Activated naive CD8-positive, alpha-beta T cell treated with anti-CD3 and anti-CD28 coated beads for 36 hours (primary cell): ENCODE measurements at places on chromosomes 13 and 19. TPM values are rescaled to one million over a fixed set of nuclear protein-coding genes. Genes with fewer than 3 reads are reported as not detected.
A peak's percentile ranks its signal among the peaks of the same experiment; 100 is the strongest.

The CATSPERD gene
- total RNA-seq = not detected

The CYP4F11 gene
- total RNA-seq = not detected

The ZNF442 gene
- 1.3 TPM for total RNA-seq

The C19orf85 gene
- not detected for total RNA-seq

The RAB3A gene
- 3.9 TPM for total RNA-seq

The BRME1 gene
- 6.9 TPM for total RNA-seq

The FKRP gene
- 18.8 TPM for total RNA-seq

The CADM4 gene
- 0.29 TPM for total RNA-seq

The ZNF324 gene
- 12.8 TPM for total RNA-seq

The ZNF224 gene
- 13.4 TPM for total RNA-seq

The CD209 gene
- not detected for total RNA-seq

The WBP4 gene
- total RNA-seq = 15.9 TPM

GRCh38 chr13:23912469-23912868 is 15.2 kb upstream of the C1QTNF9B start:
- H3K36me3 ChIP-seq = no peaks in the 10 kb centered on the region
- no peak for DNase-seq

DNA sequence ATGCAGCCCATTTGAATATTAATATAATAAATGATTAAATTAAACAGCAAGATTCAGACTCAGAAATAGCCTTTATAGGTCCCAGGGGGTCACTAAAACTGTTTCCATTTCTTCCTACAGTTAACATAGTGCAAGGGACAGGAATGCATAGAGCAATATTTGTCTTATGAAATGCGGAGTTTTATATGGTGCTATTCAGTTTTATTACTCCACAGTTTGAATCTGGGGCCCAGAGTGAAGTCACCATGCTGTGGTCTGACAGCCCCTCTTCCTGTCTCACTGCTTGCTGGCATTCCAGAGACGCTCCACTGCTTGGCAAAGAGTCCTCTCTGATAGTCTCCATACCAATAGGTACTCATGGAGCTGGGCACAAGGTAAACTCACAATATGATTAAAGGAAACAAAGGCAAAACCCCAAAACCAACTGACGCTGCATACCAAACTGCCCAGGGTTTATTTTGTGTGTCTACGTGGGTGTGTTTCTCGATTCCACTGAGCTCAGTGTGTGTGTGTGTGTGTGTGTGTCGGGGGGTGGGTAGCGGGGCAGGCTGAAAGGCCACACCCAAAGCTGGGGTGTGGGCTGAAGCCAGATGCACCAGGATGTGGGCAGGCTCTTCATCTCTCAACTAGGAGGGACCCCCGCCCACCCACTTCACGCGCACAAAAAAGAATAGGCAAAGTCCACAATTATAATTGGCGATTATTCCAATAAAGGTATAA is 277.9 kb downstream of the TSHZ3 start:
- no peaks in the 10 kb centered on the region for H3K36me3 ChIP-seq
- no peak overlapping the region for H3K27ac ChIP-seq
- no peaks in the 10 kb centered on the region for H3K4me1 ChIP-seq
- peaks cover 41% of the 10 kb centered on the region for H3K27me3 ChIP-seq

DNA sequence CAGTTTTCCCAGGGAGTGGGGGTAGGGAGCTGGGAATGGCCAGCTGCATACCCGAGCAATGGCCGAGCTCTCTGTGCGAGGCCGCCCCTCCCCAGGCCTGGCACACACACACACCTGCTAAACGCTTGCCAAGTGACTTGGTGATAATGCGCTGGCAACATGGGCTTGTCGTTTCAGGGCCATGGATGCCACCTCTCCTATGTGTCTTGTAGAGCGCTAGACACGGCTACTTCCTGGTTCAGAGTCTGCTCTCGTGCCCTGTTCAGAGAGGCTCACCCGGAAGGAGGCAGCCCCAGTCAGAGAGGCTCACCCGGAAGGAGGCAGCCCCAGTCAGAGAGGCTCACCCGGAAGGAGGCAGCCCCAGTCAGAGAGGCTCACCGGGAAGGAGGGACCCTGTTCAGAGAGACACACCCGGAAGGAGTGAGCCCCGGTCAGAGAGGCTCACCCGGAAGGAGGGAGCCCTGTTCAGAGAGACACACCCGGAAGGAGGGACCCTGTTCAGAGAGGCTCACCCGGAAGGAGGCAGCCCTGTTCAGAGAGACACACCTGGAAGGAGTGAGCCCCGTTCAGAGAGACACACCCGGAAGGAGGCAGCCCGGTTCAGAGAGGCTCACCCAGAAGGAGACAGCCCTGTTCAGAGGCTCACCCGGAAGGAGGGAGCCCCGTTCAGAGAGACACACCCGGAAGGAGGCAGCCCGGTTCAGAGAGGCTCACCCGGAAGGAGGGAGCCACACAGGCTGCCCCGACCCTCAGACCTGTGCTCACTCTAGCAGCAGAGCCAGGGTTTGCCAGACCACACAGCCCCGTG is 4.2 kb downstream of the ADPRHL1 start:
- no peaks in the 10 kb centered on the region for H3K4me1 ChIP-seq
- peaks cover 4% of the 10 kb centered on the region for H3K36me3 ChIP-seq
- H3K4me3 ChIP-seq = peak overlapping the region; percentile 22
- H3K27ac ChIP-seq = peak overlapping the region; percentile 34
- DNase-seq = no peak
- no peaks in the 10 kb centered on the region for H3K27me3 ChIP-seq

- DNase-seq = no peak
- H3K4me1 ChIP-seq = peaks cover 16% of the 10 kb centered on the region
- H3K36me3 ChIP-seq = peaks cover 26% of the 10 kb centered on the region
- H3K27ac ChIP-seq = no peak overlapping the region
- H3K27me3 ChIP-seq = peaks cover 31% of the 10 kb centered on the region
- H3K4me3 ChIP-seq = no peak overlapping the region
These were observed 7.2 kb downstream of the PALM3 start for GRCh38 chr19:14054721-14055120.

- no peak overlapping the region for H3K4me3 ChIP-seq
- H3K36me3 ChIP-seq = no peaks in the 10 kb centered on the region
- DNase-seq = no peak
- peaks cover 9% of the 10 kb centered on the region for H3K4me1 ChIP-seq
- H3K27me3 ChIP-seq = peaks cover 54% of the 10 kb centered on the region
- H3K27ac ChIP-seq = no peak overlapping the region
These were observed 632 bp downstream of the NPAS1 start for GRCh38 chr19:47020132-47020805.

- H3K4me1 ChIP-seq = peaks cover 19% of the 10 kb centered on the region
- DNase-seq = peak; percentile 58
- H3K36me3 ChIP-seq = no peaks in the 10 kb centered on the region
- H3K27me3 ChIP-seq = peaks cover 19% of the 10 kb centered on the region
These were observed 2.5 kb upstream of the LHB start for GRCh38 chr19:49019242-49019932.

GRCh38 chr19:58218899-58219298 is 9.8 kb upstream of the ZNF544 start:
- peaks cover 21% of the 10 kb centered on the region for H3K36me3 ChIP-seq
- no peaks in the 10 kb centered on the region for H3K4me1 ChIP-seq
- no peaks in the 10 kb centered on the region for H3K27me3 ChIP-seq
- peak; percentile 26 for DNase-seq
- H3K27ac ChIP-seq = no peak overlapping the region

GRCh38 chr19:12611361-12611699 is 610 bp downstream of the ZNF791 start:
- H3K4me1 ChIP-seq = peaks cover 32% of the 10 kb centered on the region
- H3K36me3 ChIP-seq = peaks cover 29% of the 10 kb centered on the region
- no peak for DNase-seq
- H3K27ac ChIP-seq = peak overlapping the region; percentile 97
- H3K27me3 ChIP-seq = no peaks in the 10 kb centered on the region
- H3K4me3 ChIP-seq = peak overlapping the region; percentile 99

DNA sequence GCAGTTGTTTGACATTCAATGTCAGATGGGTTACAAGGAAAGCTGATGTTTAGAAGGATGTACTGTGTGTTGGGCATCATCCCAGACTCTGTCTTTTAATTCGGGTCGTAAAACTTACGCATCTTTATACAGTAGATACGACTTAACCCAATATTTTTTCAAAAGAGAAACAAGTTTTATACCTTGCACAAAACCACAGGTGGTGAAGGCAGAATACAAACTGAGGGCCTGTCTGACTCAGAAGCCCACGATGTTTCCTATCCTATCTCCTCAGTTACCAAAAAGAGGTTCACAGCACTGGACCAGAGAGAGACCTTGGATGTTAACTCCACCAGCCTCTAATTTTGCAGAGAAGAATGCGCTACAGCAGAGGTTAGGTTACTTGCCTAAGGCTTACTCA is 477.0 kb downstream of the FOXO1 start:
- peak overlapping the region; percentile 45 for H3K4me3 ChIP-seq
- H3K4me1 ChIP-seq = peaks cover 78% of the 10 kb centered on the region
- peaks cover 8% of the 10 kb centered on the region for H3K36me3 ChIP-seq
- peak overlapping the region; percentile 95 for H3K27ac ChIP-seq
- DNase-seq = peak; percentile 36
- no peaks in the 10 kb centered on the region for H3K27me3 ChIP-seq

GRCh38 chr13:27086599-27087265 is 84.9 kb downstream of the USP12 start:
- no peak for DNase-seq
- H3K36me3 ChIP-seq = peaks cover 60% of the 10 kb centered on the region

DNA sequence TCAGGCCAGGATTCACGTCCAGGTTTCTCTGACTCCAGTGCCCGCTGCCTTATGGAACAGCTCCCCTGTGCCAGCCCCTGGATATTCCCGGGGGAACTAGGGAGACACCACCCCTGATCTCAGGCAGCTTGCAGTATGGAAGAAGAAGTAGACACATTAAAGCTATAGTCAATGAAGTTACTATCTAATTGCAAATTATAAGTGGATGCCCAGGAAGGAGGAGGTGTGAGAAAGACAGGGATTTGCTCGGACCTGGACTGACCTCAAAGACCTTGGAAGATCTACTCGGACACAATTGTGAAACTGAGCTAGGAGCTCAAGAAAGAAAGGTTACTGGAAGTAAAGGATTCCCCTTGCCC is 10.4 kb downstream of the SIGLEC11 start:
- H3K4me3 ChIP-seq = no peak overlapping the region
- H3K36me3 ChIP-seq = no peaks in the 10 kb centered on the region
- peaks cover 12% of the 10 kb centered on the region for H3K4me1 ChIP-seq
- no peak for DNase-seq
- H3K27ac ChIP-seq = no peak overlapping the region

DNA sequence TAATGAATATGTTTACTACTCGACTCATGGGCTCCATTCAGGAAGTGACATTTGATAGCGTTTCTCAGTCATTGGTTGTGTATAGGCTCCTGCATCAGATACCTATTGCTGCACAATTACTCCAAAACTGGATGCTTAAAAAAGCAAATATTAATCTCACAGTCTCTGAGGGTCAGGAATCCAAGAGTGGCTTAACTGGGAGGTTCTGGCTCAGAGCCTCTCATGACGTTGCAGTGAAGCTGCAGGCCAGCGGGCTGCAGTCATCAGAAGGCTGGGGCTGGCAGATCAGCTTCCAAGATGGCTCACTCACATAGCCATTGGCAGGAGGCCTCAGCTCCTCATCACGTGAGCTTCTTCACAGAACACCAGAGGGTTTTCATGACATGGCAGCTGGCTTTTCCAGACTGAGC is 525.1 kb upstream of the NBEA start:
- no peak overlapping the region for H3K4me3 ChIP-seq
- no peaks in the 10 kb centered on the region for H3K4me1 ChIP-seq
- no peaks in the 10 kb centered on the region for H3K27me3 ChIP-seq
- DNase-seq = no peak
- H3K36me3 ChIP-seq = no peaks in the 10 kb centered on the region

DNA sequence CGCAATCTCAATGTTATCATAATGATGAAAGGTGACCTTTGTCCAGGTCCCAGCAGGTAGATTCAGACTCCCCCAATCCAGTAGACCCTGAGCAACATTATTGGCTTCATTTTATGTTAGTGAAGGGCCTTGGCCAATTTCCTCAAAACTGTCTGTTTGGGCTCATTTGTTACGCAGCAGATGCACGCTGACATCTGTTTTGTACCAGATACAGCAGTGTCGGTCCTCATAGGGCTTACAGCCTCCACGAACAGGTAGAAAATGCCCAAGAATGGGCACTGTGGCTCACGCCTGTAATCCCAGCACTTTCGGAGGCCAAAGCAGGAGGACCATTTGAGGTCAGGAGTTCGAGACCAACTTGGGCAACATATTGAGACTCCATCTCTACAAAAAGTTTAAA is 13.1 kb upstream of the NMRK2 start:
- no peak overlapping the region for H3K4me3 ChIP-seq
- H3K36me3 ChIP-seq = no peaks in the 10 kb centered on the region
- H3K27me3 ChIP-seq = peaks cover 9% of the 10 kb centered on the region
- H3K4me1 ChIP-seq = no peaks in the 10 kb centered on the region

DNA sequence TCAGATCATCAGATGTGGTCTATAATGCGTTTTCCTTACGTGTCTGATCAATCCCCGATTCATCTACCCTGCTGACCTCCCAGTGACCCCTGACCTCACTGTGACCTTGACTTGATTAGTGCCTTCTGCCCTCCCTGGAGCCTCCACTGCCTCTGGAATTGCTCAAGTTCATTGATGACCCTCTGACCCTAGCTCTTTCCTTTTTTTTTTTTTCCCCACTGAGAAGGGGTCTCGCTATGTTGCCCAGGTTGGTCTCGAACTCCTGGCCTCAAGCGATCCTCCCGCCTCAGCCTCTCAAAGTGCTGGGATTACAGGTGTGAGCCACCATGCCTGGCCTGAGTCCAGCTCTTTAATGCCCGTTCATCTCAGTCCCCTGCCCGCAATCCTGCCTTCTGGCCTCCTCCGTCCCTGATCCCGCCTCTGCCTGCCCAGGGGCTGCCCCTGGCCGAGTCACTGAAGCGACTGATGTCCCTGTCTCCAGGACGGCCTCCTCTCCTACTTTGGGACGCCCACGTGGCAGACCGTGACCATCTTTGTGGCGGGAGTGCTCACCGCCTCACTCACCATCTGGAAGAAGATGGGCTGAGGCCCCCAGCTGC is 4.0 kb upstream of the FTL start:
- DNase-seq = peak; percentile 8
- peak overlapping the region; percentile 38 for H3K27ac ChIP-seq
- peaks cover 4% of the 10 kb centered on the region for H3K27me3 ChIP-seq
- H3K4me1 ChIP-seq = peaks cover 50% of the 10 kb centered on the region
- H3K36me3 ChIP-seq = peaks cover 49% of the 10 kb centered on the region
- no peak overlapping the region for H3K4me3 ChIP-seq

DNA sequence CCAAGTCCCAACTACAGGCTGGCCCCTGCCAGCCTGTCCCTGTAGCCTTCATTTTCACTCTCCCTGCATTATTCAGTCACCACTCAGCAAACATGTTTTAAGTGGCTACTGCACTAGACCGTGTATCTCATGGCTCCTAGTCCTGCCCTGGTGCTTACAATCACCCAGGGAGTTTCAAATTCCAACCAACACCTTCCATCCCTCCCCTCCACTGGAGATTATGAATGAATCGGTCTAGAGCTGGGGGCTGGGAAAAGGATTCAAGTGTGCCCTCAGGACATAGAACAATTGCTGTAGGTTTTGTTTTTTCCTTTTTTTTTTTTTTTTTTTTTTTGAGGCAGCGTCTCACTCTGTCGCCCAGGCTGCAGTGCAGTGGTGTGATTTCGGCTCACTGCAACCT is 15.0 kb upstream of the TNFAIP8L1 start:
- no peak overlapping the region for H3K4me3 ChIP-seq
- no peak for DNase-seq

- DNase-seq = no peak
- H3K36me3 ChIP-seq = peaks cover 10% of the 10 kb centered on the region
- no peaks in the 10 kb centered on the region for H3K27me3 ChIP-seq
- H3K4me3 ChIP-seq = no peak overlapping the region
- H3K27ac ChIP-seq = no peak overlapping the region
- H3K4me1 ChIP-seq = peaks cover 7% of the 10 kb centered on the region
These were observed 20.2 kb downstream of the EPSTI1 start for GRCh38 chr13:42971691-42972347.
